ENCODE measurements at places on chromosomes 13 and 19.
A peak's percentile ranks its signal among the peaks of the same experiment; 100 is the strongest.

DNA sequence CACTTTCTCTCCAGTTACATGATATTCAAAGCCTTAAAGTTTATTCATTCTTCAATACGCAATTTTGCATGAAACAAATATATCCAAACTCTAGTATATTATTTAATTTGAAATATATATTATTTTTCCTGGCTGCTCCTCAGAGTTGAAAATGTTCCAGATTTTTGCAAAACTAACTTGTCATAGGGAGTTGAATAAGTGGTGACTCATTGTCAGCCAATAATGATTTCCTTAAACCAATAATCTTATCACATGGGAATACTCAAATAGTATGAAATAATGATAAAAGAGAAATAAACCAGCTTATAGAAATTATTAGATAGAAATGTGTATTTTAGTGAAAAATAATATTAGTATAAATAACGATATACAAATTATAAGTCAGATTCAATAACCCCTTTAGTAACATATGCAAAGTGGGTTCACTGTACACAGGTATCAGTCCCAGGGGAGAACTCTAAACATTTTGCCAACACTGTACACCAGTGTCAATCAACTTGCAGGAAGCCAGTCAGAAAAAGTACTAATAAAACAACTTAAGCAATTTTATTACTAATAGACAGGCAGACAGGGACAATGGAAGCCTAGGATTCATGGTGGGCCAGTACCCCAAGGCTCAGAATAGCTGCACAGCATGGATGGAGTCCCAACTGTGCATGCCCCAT is 222.6 kb upstream of the KLHL1 start:
- no peak for DNase-seq

- no peak for DNase-seq
These were observed at the start of gene HRC for GRCh38 chr19:49155005-49155819. Gene HRC (minus strand): TSS chr19:49155396. CDS start chr19:49155237, 159 bp downstream.

GRCh38 chr13:91014696-91015095 is 332.8 kb upstream of the MIR17HG start:
- no peak for DNase-seq

- DNase-seq: no peak
These were observed 11.5 kb downstream of the ZBTB7A start for GRCh38 chr19:4055209-4055552.

GRCh38 chr19:39299832-39300231 is 3.6 kb downstream of the IFNL1 start:
- DNase-seq: no peak

- no peak for DNase-seq
These were observed 528.6 kb downstream of the SUCLA2 start for GRCh38 chr13:47472516-47472915.

GRCh38 chr19:21092109-21092508 is 10.1 kb downstream of the ZNF714 start:
- no peak for DNase-seq

- DNase-seq: no peak
These were observed 177.3 kb upstream of the KL start for GRCh38 chr13:32838945-32839344.

- no peak for DNase-seq
These were observed 16.9 kb downstream of the UBAC2 start for GRCh38 chr13:99217461-99218110.

GRCh38 chr13:51704399-51705313 is 99.3 kb downstream of the DHRS12 start:
- no peak for DNase-seq

DNA sequence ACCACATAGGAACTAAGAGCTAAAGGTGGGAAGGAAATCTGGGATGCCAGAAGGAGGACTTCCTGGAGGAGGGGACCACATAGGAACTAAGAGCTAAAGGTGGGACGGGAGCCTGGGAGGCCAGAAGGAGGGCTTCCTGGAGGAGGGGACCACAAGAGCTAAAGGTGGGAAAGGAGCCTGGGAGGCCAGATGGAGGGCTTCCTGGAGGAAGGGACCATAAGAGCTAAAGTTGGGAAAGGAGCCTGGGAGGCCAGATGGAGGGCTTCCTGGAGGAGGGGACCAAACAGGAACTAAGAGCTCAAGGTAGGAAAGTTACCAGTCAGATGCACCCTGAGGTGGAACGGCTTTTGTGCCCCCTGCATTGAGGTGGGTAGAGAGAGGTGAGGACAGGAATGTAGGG is 9.8 kb upstream of the FCHO1 start:
- DNase-seq: no peak

DNA sequence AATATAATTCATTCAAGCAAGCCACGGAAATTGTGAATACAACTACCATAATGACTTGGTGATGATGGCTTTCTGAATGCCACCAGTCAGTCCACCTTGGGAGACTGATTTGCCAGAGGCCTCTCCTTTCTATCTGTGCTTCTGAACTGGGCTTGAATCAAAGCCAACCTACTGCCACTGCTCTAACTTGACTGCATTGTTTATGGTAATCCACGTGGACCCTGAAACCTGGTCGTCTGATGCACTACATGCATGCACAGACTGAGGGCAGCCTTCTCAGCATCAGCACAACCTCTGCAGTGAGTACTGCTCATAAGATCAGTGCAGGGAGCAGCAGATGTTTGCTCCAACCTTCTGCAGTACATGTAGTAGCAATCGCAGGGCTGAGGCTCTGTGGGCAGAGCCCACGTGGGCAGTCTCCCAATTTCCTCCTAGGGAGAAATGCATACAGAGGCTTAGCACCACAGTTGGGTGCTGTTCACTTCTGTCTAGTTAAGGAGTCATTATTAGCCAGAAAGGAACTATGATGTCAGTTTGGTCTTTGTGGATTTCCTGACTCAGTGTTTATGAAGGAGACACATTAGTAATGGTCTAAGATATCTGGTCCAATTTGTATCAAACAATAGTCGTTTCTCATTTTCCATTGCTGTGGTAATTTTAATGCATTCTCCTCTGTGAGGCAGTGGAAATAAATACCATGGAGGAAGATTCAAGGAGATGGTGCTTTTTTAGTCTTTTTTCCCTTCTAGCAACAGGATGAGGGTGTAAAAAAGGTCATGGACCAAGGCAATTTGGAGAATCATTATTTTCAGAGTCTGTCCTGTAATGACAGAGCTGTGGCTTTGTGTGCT is 82.5 kb downstream of the AKAP11 start:
- DNase-seq: no peak

- no peak for DNase-seq
These were observed 46.9 kb downstream of the SOX1 start for GRCh38 chr13:112113851-112114250.

DNA sequence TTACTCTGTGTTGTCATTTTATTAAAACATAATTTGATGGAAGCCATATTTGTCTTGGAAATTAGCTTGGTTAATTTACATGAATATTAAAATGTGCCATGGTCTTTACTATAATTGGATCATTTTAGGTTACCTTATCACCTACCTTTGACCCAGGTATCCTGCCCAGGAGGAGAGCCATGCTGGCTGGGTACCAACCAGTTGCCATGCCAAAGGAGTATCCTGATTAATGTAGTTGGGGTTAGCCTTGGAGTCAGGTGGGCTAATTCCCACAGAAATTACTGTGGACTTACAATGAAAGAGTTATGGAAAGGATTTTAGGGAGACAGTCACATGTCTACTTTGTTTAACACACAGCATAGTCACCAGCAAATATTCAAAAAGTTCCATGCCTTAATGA is 32.0 kb downstream of the NDFIP2 start:
- DNase-seq: no peak

GRCh38 chr19:43966079-43966694 is 15.2 kb downstream of the ZNF221 start:
- no peak for DNase-seq

DNA sequence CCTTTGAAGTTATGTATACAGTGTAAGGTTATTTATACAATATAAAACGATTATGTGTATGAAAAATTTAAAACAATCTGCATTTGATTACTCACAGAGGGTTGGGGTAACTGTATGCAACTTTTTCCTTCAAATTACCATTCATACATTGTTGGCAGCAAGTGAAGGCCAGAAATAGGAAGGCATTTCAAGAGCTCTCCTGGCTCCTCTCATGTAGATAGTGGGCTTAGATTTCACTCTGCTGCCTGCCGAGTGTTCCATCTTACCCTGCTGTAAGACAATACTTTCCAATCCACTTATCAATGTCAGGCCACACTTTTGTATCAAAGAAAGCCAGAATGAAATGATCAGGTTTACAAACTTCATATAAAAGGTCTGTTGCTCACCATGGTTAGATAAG is 245.2 kb downstream of the DNAJC15 start:
- no peak for DNase-seq

- DNase-seq: no peak
These were observed 45.1 kb downstream of the MCF2L start for GRCh38 chr13:113013878-113014751.

- DNase-seq: no peak
These were observed 213.1 kb upstream of the SGCG start for GRCh38 chr13:22967669-22968068.

DNA sequence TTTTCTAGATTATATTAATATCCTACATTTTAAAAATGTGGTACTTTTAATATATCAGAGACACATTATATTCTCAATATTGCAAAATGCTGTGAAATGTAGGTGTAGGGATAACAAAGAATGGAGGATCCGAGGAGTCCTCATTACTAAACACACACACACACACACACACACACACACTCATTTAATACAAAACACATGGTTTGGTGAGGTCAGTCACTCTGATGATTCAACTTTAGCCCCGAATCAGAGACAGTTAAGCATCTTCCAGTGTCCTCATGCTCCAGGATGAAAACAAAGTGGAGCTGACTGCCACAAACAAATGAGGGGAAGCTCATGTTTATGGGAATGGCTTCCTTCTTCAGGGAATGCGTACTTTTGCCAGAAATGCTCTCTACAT is 147.5 kb downstream of the CYSLTR2 start:
- DNase-seq: no peak

- no peak for DNase-seq
These were observed 193.5 kb downstream of the PCDH17 start for GRCh38 chr13:57825066-57825465.

GRCh38 chr19:46079576-46079975 is 38.8 kb upstream of the IGFL4 start:
- no peak for DNase-seq

DNA sequence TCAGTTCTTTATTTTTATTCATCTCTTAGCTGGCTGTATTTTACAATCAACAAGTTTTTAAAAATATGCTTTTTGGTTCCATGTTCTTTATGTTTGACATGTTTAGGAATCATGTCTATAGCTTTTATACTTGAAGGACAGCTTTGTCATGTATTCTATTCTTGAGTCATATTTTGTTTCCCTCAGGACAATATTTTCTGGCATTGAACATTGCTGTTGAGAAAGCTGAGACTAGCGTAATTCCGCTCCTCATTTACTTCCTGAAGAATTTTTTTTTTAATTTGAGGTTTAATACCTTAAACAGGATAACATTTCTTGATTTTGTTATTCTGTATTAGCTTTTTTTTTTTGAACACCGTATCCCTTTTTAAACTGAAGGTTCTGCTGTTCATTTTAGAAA is 53.2 kb downstream of the RB1 start:
- no peak for DNase-seq

- no peak for DNase-seq
These were observed 10.6 kb downstream of the EVI5L start for GRCh38 chr19:7840629-7841028.

GRCh38 chr13:21359855-21360254 is 99.2 kb downstream of the ZDHHC20 start:
- no peak for DNase-seq

DNA sequence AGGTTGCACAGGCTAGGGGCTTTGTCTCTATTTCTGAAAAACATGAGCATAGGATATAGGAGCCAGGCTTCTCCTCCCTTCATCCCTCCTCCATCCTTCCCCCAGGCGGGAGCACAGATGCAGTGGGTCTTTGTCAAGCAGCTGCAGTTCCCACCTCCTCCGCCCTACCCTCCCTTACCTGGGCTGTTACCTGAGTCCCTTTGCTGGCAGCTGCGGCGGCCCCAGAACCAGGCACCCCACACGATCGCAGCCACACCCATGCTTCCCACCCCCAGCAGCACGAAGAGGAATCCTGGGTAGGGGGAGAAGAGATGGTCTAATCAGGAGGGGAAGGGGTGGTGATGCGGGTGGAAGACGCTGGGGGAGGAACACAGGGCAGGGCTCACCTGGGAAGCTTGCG is 7.8 kb downstream of the TMIGD2 start:
- no peak for DNase-seq

DNA sequence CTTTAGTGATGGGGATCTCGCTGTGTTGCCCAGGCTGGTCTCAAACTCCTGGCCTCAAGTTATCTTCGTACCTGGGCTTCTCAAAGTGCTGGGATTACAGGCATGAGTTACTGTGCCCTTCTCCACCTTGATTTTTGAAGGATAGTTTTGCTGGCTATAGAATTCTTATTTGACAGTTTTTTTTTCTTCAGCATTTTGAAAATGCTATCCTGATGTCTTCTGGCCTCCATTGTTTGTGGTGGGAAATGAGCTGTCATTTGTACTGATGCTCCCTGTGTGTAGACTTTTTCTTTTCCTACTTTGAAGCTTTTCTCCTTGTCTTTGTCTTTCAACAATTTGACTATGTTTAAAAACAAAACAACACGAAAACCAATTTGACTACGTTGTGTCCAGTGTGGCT is 54.2 kb downstream of the SIPA1L3 start:
- no peak for DNase-seq

GRCh38 chr13:101648766-101649487 is 196.5 kb downstream of the ITGBL1 start:
- DNase-seq: no peak

- no peak for DNase-seq
These were observed 863 bp downstream of the ZNF581 start for GRCh38 chr19:55644191-55644833.

- DNase-seq: peak; percentile 44
These were observed 770 bp downstream of the HNRNPM start for GRCh38 chr19:8445488-8446001.

- no peak for DNase-seq
These were observed 282.5 kb downstream of the SUCLA2 start for GRCh38 chr13:47718556-47718955.

Data from C1 segment of cervical spinal cord (tissue), 14 donors.